ENCODE measurements at places on chromosomes 2 and 18.

DNA sequence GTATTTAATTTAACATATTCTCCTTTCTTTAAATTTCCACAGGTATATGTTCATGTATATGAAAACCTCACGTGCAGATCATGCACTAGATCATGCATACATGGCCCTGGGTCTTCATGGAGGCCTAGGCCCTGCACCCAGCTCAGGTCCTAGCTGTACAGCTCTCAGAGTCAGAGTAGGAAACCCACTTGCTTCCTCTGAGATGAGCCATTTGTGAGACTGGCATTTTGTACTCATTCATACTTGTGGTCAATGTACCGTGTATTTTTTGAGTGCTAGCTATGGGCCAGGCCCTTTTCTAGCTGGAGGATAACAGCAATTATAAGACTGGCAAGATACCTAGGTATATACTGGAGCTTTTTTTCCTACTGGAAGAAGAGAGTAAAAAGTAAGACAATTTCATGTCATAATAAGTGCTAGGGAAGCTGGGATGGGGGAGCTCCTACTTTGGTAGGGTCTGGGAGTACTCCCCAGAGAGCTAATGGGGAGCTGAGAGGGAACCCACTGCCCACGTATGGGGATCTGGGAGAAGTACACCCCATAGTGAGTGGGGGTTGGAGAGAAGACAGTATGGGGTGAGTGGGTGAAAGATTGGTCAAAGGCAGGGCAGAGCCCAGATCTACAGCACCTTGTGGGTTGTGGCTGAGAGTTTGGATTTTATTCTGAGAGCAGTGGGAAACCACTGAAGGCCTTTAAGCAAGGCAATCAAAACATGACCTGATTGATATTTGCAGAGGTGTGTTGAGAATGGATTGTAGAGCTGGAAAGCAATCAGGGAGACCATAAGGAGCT lies 72.0 kb downstream of the POLE4 start:
- DNase-seq, result no peak

GRCh38 chr2:8241317-8241716 lies 440.5 kb upstream of the ID2 start:
- DNase-seq, result no peak

DNA sequence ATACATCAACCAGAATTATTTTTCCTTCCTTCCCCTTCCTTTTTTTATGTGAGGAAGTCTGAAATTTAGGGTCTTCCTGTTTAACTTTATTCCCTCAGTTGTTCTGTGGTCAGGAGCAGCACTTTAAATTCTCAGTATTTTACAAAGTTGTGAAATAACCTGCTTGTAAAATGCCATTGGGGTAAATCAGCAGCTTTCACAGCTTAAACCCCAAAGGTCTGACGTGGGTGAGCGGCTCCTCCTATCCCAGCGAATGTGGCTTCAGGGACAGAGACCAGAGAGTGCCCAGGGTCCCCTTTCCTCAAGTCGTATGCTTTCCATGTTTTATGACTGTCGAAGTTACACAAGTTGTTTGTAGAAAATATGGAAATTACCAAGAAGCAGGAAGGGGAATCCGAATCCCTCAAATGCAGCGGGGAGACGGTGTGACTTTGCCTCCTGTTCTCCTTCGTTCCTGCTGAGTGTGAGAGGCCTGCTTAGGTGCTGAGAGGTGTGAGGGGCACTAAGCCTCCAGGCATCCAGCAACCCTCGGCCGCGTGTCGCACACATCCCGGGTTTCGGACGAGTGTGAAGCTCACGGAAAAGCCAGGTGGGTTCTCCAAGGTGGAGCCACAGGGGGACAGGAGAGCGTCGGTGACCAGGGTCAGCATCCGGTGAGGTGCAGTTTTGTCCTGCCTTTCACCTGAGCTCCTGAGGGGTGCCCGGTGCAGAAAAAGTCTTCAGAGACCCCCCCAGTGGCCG lies 10.8 kb upstream of the KCNG2 start:
- no peak for DNase-seq

DNA sequence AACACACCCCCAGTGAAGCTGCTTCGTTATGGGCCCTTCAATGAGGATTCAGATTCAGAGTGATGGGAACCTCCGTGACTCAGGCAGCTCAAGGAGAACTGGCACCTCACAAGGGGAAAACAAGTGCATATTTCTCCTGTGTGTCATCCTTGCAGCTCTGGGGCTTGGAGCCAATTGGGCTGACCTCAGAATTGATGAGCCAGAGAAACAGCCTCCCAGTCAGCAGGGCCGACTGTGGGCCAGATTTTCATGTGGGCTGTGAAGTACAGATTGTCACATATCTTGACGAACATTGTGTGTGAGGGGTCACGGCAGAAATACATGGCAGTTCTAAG lies 189.6 kb upstream of the SP5 start:
- peak; percentile 87 for DNase-seq

GRCh38 chr18:66346833-66347588 lies 256.9 kb downstream of the CDH19 start:
- no peak for DNase-seq

DNA sequence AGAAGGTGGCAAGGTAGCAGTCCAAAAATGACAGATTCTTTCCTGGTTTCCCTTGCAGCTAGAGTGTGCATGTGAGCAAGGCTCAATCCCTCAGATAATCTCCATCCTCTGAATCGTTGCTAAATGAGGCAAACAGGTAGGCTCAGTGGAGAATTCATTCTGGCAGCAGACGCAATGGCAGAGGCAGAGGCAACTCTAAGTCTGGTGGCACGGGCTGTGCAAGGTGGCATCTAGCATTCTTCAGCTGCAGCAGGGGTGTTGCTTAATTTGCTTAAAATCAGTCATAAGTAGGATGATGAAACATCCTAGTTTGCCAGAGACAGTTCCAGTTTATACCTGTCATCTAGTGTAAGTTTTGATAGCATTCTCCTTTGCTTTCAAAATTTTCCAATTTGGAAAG lies 391.1 kb upstream of the MEX3C start:
- DNase-seq, result no peak

DNA sequence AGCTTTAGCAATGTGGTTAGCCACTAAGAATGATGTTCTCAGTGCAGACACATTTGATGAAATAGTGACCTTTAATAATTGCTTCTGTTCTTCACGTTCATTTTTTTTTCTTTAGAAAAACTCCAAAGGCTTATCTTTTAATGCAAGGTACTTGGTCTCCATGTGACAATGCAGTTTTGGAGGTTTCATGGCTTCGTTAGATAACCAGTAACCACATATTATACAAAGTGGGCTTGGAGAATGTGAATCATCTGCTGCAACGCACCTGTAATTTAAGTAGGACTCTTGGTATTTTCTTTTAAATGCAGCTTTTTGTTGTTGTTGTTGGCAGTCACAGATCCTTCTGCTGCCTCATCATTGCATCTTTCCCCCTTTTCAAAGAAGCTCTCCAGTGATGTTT lies 1606.3 kb downstream of the SUCLG1 start:
- DNase-seq, result no peak

DNA sequence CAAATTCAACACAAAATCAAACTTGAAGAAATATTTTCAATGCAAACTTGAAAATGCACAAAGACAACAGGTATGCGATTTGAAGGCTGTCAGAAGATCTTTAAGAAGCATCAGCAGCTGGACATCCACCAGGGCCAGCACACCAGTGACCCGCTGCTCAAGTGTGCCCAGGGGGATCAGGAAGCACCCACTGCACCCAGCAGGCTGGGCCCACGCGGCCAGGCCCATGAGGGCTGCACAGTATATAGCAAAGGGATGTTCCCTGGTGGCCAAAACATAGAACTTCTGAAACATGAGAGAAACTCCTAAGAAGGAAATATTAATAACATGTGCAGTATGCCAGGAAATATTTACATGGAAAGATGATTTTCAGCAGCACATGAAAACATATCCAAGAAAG lies 25.0 kb downstream of the WDFY1 start:
- no peak for DNase-seq

- no peak for DNase-seq
These were observed 75.6 kb downstream of the ICOS start for GRCh38 chr2:204012072-204012653.

DNA sequence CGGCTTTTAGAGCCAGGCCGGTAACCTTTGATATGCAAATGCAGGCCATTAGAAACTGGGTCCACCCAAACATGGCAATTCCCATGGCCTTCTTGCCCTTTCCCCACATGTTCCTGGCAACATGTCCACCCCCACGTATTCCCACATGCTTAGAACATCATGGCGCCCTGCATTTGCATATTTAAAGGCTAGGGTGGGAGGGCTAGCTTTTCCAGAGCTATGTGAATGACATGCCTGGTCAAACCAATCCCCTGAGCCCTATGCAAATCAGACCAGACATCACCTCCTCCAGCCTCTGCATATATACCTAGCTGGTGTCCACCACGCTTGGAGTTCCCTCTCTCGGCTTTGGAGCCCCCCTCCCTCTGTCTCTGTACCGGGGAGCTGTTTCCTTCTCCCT lies 481.9 kb downstream of the CDH2 start:
- DNase-seq, result no peak

DNA sequence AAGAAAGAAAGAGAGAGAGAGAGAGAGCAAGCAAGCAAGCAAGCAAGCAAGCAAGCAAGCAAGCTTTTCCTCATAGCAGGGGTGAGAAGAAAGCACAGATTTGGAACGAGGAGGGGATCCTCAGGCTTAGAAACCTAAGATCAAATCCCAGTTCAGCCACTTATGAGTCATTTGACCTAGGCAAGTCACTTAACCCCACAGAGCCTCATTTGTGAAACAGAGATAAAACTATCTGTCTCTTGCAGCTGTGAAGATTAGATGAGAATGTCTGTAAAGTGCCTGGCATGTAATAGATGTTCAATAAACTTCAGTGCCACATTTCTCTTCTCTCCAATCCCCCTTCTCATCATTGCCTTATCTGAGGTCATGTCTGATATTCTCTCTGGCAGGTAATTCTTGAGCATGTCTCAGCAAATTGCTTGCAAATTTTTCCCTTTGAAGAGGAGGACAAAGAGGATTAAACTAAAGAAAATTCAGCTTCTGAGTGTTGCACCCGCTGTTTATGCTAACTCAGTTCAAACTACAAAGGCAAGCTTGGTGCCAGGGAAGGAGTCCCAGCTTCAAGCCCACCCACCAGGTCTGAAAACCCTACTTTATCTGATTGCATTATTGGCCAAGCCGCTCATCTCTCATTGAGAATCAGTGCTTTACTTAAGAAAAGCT lies 20.3 kb downstream of the ALK start:
- no peak for DNase-seq

DNA sequence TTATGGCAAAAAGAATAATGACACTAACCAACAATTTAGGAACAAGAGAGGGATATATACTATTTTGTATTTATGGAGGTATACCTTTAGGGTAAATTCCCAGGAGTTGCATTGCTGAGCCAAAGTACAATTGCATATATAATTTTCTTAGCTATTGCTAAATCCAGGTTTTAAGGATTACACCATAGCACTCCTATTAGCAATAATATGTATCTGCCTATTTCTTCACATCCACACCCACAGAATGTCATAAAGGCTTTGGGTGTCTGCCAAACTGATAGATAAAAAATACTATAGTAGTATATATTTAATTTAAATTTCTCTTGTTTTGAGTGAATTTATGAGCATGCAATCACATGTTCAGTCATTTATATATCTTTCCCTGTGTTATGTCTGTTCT lies 11.5 kb upstream of the SERPINB13 start:
- no peak for DNase-seq

- DNase-seq, result no peak
These were observed 31.0 kb downstream of the DYNAP start for GRCh38 chr18:54622084-54622483.

DNA sequence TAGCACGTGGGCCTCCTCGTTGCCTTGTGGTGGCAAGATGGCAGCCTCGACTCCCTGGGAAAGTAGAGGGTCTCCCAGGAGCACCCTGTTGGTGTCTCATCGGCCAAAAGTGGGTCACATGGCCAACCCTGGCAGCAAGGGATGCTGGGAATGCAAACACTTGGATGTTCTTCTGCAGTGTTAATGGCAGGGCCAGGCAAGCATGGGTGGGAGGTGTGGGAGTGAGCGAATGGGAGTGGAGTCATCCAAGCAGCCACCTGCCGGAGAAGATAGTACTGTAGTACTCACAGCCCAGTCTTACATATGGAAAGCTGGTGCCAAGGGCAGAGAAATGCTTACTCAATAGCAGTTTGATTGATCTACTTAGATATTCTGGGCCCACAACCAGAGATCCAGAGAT lies 122.2 kb downstream of the INHBB start:
- DNase-seq, result no peak

- DNase-seq, result no peak
These were observed 671.1 kb downstream of the RNF144A start for GRCh38 chr2:7588295-7588694.

- no peak for DNase-seq
These were observed 173.8 kb downstream of the ICOS start for GRCh38 chr2:204110338-204110741.

GRCh38 chr2:238912228-238912915 lies 64.5 kb downstream of the TWIST2 start:
- DNase-seq, result no peak

DNA sequence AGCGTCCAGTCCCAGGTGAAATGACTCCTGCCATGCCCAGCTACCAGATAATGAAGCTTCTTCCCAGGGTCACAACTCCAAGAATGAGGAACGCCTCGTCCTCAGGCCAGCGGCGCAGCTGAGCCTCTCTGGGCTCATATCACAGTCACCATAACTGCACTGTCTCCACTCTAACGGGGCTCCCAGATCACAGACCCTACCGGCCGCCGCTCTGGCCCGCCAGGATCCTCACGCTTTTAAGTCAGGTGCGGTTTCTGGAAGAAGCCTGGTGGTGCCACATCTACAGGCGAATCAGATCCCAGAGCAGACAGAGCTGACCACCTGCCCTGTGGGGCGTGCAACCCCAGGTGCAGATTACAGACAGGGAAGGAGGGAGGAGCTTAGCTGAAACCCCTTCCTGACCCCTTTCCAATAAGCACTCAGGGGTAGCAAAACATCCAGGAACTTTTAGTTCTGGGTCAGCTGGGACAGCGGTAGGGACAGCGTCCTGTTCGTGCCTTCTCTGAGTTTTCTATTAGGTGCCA lies 3.7 kb upstream of the ACKR3 start:
- no peak for DNase-seq

- no peak for DNase-seq
These were observed 7.8 kb downstream of the RBM44 start for GRCh38 chr2:237806334-237806733.

- no peak for DNase-seq
These were observed 258.5 kb downstream of the HDAC4 start for GRCh38 chr2:239142296-239142695.

GRCh38 chr2:98959810-98960507 lies 23.9 kb upstream of the CRACDL start:
- DNase-seq, result no peak

- DNase-seq, result no peak
These were observed 424.4 kb upstream of the ID2 start for GRCh38 chr2:8257502-8257901.

- no peak for DNase-seq
These were observed 65.1 kb upstream of the TGIF1 start for GRCh38 chr18:3384664-3385563.

All from uterus (tissue), 4 donors.